Naive thymus-derived CD4-positive, alpha-beta T cell (primary cell): ENCODE measurements at places on chromosomes 2 and 18. TPM values are rescaled to one million over a fixed set of nuclear protein-coding genes. Genes with fewer than 3 reads are reported as not detected.

Gene REG1A
- not detected for total RNA-seq

Gene SRD5A2
- total RNA-seq: not detected

- DNase-seq: no peak
These were observed 303.8 kb downstream of the FSIP2 start for GRCh38 chr2:186042207-186043028.

- DNase-seq: no peak
These were observed 173.7 kb downstream of the CELF4 start for GRCh38 chr18:37391698-37392548.

GRCh38 chr2:95077861-95078603 is 43.6 kb downstream of the MRPS5 start:
- no peak for DNase-seq

GRCh38 chr2:59046401-59047372 is 805.6 kb upstream of the FANCL start:
- DNase-seq: no peak

DNA sequence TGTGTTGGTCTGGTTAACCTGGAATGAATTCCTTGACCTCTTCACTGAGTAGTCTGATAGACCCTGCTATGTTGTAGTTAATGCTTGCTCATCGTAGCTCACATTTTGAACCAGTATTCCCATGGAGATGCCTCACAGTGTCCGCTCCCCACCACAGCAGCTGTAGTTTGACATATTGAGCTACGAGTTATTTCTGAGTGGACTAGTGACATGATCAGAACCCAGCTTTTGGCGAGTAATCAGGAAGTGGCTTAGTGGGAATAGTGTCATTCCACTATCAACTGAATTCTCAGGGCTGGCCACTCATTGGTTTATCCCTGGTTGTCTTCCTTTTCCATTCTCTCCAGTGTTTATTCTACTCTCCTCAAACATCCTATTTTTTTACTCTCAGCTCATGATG is 102.7 kb downstream of the MYO1B start:
- no peak for DNase-seq

- no peak for DNase-seq
These were observed 78.4 kb downstream of the LIMS1 start for GRCh38 chr2:108612514-108613183.

- no peak for DNase-seq
These were observed 27.5 kb downstream of the CNRIP1 start for GRCh38 chr2:68292108-68292710.
